ENCODE measurements at places on chromosomes 3 and 15.

- no peak overlapping the region for H3K27ac ChIP-seq
- no peaks in the 10 kb centered on the region for H3K27me3 ChIP-seq
- H3K4me3 ChIP-seq: no peak overlapping the region
- H3K36me3 ChIP-seq: no peaks in the 10 kb centered on the region
- no peak for DNase-seq
Measured at GRCh38 chr3:56764904-56765547, 36.7 kb downstream of the ARHGEF3 start.

GRCh38 chr3:99108508-99108907 is 207.0 kb upstream of the DCBLD2 start:
- H3K27ac ChIP-seq: peak overlapping the region; percentile 79
- peak; percentile 96 for DNase-seq
- peaks cover 20% of the 10 kb centered on the region for H3K4me1 ChIP-seq
- H3K27me3 ChIP-seq: peaks cover 3% of the 10 kb centered on the region
- H3K36me3 ChIP-seq: no peaks in the 10 kb centered on the region

GRCh38 chr3:71858503-71859122 is 73.7 kb upstream of the PROK2 start:
- no peak overlapping the region for H3K27ac ChIP-seq
- peaks cover 8% of the 10 kb centered on the region for H3K27me3 ChIP-seq
- H3K4me3 ChIP-seq: no peak overlapping the region
- H3K4me1 ChIP-seq: peaks cover 8% of the 10 kb centered on the region

- H3K4me3 ChIP-seq: peak overlapping the region; percentile 65
- H3K27me3 ChIP-seq: no peaks in the 10 kb centered on the region
- peaks cover 51% of the 10 kb centered on the region for H3K36me3 ChIP-seq
- peak; percentile 74 for DNase-seq
- H3K4me1 ChIP-seq: peaks cover 96% of the 10 kb centered on the region
- peak overlapping the region; percentile 84 for H3K27ac ChIP-seq
Measured at GRCh38 chr3:120440001-120440703, 10.6 kb downstream of the FSTL1 start.
